GF-D8 (cell line): ENCODE measurements at places on chromosomes 11 and 22.

DNA sequence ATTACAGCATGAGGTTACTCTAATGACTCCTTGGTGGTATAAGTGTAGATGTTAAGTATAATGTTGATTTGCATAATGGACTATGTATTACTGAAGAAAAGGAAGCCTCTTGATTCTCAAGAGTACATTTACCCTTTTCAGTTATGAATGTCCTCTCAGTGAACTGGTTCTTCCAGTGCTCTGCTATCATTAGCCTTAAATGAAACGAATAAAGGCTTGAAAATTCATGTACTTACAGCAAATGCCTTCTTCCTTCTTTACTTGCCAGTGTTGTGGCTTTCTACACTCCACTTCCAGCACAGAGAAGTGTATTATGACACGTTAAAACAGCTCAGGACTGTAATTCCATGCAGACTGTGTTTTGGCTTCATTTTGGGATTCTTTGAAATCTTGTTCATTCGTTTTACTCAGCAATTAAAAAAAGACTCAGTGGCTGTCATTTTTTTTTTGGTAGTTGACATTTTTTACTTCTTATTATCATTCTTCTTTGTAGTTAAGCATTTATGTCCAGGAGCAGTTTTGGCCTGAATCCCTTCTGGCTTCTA, 96.9 kb downstream of the MTMR3 start:
- DNase-seq, result no peak

DNA sequence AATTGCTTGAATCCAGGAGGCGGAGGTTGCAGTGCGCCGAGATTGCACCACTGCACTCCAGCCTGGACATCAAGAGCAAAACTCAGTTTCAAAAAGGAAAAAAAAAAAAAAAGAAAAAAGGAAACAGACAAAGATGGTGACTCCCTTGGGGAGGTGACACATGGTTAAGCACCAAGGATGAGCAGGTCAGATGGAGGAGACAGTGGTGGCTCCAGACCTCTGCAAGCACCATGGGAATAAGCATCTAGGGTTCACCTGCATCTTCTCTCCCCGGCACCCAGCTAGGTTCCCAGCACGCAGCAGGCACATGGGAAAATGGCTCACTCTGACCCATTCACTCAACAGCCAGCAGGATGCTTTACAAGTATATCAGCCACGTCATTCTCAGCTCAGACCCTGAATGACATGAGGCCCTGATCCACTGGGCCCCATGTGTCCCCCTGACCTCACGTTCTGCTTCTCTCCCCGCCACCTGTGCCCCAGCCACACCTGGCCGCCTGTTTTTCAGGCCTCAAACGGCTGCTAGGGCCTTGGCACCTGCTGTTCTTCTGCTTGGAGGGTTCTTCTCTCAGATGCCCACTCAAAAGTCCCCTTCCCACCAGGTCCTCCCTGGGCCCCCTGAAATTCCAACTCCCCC, 24.2 kb downstream of the A4GALT start:
- no peak for DNase-seq

DNA sequence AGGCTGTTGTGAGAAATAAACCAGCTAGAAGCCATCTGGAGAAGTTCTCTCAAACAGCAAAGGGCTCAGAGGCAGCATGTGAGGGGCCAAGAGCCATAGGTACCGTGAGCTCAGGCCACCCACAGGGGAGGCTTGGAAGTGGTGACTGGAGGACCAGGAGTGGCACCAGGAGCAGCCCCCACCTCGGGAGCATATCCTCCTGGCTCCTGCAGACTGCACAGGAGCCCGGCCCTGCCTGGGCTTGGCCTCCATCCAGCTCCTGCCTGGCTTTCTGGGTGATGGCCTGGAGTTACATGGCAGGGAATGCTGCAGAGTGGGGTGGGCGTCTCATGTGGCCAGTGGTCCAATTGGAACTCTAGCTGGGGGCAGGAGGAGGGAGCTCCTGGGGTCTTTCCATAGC, 4.2 kb upstream of the MPPED1 start:
- no peak for DNase-seq

- no peak for DNase-seq
Measured at GRCh38 chr11:84549217-84549616, 1077.9 kb downstream of the DLG2 start.

GRCh38 chr11:62108017-62108750, 15.6 kb upstream of the INCENP start:
- no peak for DNase-seq

GRCh38 chr22:39364714-39365491, 15.1 kb downstream of the SYNGR1 start:
- no peak for DNase-seq
